ENCODE measurements at places on chromosomes 12 and 14.

- no peak for DNase-seq
These were observed 647 bp upstream of the ESPL1 start for GRCh38 chr12:53267306-53267998.

- DNase-seq, result no peak
These were observed 34.4 kb upstream of the MGAT4C start for GRCh38 chr12:86290615-86291014.

DNA sequence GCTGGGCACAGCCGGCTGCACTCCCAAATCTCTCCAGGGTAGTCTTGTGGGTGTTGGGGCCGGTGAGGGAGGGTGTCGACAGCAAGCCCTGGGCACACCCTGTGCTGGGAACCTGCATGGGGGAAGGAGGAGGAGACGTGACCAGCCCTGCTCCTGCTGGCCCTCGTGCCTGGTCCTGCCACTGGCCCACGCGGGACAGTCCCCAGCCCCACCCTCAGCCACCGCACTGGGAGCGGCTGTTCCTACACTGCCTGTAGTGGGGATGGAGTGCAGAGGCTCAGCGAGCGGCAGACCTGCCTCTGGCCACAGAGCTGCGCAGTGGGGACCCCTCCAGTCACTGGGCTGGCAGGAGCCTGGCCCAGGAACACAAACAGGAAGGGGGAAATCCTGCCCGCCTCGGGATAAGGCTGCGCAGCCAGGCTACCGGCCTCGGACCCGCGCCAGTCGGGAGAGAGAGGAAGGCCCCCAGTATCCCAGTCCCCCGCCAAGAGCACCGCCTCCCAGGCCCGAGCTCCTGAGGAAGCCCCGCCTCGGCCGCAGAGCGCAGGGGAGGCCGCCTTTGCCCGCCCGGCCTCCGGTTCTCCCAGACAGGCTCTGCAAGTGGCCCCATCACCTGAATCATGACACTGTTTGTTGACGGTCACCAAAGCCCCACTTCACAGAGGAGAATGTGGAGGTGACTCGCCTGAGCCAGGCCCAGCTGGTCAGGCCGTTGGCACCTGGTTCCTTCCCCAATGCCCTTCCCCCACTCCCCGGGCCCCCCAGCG lies 10.6 kb downstream of the AHNAK2 start:
- no peak for DNase-seq

GRCh38 chr12:101107032-101107763 lies 102.8 kb downstream of the SLC5A8 start:
- no peak for DNase-seq

- DNase-seq, result no peak
These were observed 2.2 kb downstream of the CYP27B1 start for GRCh38 chr12:57764662-57765002.

- no peak for DNase-seq
These were observed 157.6 kb upstream of the PLEKHA5 start for GRCh38 chr12:18971932-18972331.

GRCh38 chr14:71163842-71164629 lies 256.8 kb downstream of the PCNX1 start:
- DNase-seq, result no peak

- no peak for DNase-seq
These were observed 832 bp upstream of the SYT1 start for GRCh38 chr12:78863482-78864402.

DNA sequence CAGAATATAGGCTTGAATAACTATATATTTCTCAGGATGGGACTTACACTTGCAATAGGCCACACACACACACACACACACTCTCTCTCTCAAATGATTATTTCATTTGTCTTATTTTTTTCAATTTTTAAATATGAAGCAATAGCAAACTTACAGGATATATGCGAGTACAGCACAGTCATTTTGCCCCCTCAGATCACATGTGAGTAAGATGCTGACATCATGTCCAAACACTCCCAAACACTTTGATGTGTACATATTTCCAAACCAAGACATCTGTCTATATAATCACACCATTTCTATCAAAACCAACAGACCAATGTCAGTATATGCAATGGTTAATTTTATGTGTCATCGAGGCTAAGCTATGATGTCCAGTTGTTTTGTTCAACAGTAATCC lies 1535.9 kb upstream of the FLRT2 start:
- peak; percentile 52 for DNase-seq

GRCh38 chr14:43369710-43370564 lies 1137.1 kb downstream of the FSCB start:
- DNase-seq, result no peak

DNA sequence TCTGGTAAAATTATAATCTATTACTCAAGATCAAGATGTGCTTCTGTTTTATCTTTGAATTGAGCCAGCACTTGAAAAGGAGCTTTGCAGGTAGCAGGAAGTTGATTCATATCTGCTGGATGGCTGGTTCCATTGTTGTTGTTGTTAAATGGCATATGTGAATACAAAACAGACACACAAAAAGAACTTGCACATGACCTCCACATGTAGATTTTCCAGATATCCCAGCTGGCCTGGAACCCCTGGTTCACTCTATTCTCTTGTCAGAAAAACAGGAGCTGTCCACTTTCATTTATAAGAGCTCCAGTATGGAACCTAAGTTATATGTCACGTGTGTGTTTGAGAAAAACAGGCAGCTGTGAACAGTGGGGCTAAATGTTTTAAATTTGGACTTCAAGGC lies 273.9 kb downstream of the TMEM132D start:
- DNase-seq, result no peak

GRCh38 chr14:43116341-43116740 lies 1390.7 kb downstream of the FSCB start:
- DNase-seq, result no peak

DNA sequence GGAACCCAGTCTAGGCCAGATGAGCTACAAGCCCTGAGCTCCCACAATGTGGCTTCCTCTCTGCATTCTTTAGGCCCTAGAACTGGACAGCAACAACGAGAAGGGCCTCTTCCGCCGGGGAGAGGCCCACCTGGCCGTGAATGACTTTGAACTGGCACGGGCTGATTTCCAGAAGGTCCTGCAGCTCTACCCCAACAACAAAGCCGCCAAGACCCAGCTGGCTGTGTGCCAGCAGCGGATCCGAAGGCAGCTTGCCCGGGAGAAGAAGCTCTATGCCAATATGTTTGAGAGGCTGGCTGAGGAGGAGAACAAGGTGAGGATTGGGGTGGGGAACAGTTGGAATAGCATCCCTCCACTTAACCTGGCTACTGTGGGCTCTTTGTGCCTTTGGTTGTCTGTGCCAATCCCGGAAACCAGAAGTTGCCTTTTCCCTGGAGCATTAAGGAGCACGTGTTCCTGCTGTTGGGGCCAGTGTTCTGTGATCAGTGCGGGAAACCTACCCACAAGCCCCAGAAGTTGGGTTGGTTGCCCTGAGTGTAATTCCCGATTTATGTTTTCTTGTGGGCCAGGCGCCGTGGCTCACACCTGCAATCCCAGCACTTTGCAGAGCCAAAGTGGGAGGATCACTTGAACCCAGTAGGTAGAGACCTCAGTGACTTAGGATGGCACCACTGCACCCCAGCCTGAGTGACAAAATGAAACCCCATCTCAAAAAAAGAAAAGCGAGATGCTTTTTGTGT lies 6.4 kb downstream of the FKBP4 start:
- DNase-seq, result no peak

DNA sequence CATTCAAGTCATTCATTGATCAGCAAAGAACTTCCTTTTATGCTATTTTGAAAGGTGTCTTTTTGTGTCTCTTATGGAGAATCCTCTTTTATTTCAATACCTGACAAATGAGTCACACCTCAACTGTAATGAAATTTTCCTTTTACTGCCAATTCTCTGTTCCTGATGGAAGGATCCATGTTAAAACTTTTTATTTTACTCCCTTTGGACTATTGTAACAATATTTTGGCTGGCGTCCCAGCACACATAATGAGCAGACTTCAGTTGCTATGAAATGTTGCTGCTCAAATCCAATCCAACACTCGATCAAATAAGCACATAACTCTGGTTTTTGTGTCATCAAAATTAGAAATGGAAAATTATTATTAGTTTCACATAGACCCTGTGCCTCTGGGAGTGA lies 21.9 kb upstream of the SLC15A5 start:
- DNase-seq, result peak; percentile 27

GRCh38 chr14:93103392-93104080 lies 12.2 kb downstream of the ITPK1 start:
- no peak for DNase-seq

DNA sequence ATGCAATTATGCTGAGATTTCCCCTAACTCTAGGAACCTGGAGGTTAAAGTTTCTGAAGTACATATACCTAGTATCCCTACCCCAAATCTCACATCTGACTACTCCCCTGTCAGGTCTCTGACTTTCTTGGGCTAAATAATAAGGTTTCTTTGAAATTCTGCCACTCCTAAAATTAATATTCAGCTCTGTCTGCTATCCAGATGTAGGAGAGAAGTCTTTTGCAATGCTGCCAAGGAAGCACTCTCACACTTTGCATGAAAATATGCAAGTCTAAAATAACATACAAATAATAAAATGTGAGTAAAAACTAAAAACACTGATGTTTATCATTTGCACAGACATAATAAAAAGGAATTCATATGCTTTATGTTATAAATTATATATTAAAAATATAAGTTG lies 196.9 kb upstream of the LRFN5 start:
- no peak for DNase-seq

DNA sequence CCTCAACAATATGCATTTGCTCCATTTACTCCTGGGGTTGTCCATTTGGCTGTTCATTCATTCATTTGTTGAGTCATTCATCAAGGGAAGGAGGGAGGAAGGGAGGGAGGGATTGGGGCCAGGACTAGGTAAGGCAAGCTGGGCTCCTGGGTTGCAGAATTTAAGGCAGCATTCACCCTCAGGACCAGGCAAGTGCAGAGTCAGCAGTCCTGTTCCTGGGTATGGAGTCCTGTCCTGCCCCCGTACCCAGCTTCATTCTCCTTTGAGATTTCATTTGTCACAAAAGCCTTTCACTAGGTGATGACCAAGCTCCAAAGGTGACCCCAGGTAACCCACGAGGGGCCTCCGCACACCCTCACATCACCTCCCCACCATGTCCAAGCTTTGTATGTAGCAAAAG lies 178.1 kb downstream of the CHST11 start:
- DNase-seq, result no peak
